NCI-H510A (cell line): ENCODE measurements at places on chromosomes 7 and 10.

GRCh38 chr7:153091477-153091876, 331.9 kb downstream of the ACTR3B start:
- no peak for DNase-seq

DNA sequence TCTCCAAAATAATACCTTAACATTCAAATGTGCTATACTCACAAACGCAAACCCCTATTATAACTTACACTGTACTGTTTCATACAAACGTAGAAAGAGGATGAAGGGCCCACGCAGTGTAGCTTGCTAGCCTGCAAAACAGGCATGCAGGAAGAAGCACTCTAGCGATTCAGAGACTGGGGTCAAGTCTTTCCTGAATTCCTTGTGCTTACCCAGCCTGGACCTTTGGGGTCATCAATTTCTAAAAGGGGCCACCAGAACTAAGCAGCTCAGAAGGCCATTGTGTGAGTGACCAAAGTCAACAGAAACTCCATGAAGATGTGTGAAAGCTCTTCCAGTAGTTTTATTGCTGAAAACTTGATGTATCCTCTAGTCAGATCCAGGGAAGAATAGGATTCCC, 111.9 kb downstream of the SVIL start:
- no peak for DNase-seq

- no peak for DNase-seq
These were observed 98.5 kb downstream of the POLR1F start for GRCh38 chr7:19610194-19610943.

DNA sequence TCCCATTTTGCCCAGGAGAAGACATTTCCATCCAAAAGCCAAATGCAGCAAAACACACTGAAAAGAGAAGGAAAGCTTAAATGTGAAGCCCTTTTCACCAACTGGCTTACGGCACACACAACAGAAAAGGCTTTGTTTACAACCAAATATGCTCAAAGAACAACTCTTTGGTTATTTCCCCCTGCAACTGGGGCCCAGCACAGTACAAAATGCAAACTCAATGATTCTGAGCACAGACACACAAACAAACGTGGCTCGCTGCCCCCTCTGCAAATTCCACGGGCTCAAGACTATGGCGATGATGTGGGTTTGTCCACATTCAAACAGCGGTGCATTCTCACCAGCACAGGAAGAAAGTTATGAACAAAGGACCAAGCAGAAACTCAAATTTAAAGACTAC, 5.3 kb downstream of the CPXM2 start:
- no peak for DNase-seq

DNA sequence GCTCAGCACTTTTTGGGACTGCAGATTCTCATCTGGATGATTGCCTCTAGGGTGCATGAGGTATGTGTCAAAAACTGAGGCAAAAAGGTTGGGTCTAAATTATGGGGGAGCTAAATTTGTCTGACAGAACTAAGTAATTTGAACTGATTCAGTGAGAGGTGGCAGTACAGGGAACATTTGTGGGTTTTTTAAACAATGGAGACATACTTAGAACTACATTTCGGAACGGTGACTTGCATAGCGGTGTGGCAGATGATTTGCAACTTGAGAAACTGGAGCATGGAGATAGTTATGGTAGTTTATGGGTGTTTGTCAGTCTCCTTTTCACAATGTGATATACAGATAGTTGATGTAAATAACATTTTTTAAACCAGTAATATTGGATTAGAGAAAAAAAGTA, 14.6 kb downstream of the TBC1D12 start:
- DNase-seq: no peak

DNA sequence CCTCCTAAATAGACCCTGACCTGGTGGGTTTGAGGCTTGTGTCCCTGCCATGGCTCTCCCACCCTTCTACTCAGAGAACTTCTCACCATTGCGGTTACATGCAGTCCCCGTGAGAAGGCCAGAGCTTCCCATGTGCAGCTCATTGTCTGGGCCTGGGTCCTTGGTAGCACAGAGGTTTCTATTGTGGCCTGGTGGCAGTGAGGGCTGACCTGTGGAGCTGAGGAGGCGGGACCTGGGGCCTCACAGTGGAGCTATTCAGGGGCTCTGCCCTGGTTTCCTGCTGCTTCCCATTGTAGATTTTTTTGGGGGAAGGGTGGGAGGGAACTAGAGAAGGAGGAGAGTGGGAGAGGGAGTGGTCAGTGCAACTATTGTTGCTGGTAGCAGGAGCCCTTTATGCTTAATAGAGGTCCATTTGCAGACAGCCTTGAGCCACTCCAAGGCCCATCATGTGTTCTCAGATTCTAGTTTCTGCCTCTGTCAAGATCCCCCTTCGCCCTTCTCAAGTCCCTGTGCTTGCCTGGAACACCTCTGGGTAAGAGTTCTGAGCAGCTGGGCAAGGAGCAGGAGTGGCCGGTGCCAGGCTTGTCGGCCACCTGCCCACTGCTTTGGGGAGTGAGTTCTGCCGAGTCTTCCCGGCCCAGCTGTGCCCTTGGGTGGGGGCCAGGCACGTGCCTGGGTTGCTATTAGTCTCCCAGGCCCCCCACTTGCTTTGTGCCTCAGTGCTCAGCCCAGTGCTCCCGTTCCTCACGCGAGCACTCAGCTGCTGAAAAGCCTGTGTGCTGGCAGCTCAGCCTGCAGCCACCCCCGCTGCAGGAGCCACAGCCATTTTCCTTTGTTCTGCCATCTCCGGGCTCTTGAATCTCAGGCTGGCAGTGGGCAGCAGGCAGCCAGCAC, 10.7 kb downstream of the TSPAN14 start:
- DNase-seq: peak; percentile 40

DNA sequence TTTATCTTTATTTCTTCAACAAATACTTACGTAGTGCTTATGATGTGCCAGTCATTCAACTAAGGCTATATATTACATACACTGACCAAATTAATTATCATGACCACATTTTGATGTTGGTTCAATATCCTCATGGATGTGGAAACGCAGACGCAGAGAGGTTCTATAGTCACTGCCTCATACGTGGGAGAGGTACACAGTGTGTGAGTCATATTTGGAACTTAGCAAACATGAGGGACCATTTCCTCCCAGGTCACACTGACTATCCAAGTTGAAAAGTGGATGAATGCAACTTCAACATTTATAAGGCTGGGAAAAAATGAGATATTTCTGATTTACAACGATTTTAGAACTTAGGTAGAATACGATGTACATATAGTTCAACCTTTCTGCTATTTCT, 113.6 kb downstream of the PRLHR start:
- DNase-seq: no peak

GRCh38 chr7:92874567-92874966, 38.2 kb upstream of the CDK6 start:
- no peak for DNase-seq

DNA sequence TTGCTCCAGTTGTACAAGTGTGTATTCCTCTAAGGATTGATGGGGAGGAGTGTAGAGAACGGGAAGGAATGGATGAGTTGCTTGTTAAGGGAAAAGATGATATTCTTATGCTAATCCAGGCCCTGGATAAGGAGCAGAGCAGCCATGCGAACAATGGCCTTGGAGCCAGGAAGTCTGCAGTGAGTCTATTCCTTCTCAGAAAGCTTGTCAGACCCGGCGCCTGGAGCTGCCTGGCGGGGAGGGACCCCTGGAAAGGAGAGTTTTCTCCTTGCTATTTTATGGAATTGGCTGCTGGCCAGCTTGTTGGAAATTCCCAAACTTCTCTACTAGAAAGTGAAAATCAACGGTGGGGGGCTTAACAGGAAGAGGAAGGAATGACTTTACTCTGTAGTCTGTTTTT, 89.1 kb downstream of the MMRN2 start:
- no peak for DNase-seq

GRCh38 chr7:130733931-130734814, at the start of gene KLF14:
KLF14 (minus strand) TSS chr7:130734207; CDS start chr7:130734033, 174 bp downstream.
- DNase-seq: no peak

DNA sequence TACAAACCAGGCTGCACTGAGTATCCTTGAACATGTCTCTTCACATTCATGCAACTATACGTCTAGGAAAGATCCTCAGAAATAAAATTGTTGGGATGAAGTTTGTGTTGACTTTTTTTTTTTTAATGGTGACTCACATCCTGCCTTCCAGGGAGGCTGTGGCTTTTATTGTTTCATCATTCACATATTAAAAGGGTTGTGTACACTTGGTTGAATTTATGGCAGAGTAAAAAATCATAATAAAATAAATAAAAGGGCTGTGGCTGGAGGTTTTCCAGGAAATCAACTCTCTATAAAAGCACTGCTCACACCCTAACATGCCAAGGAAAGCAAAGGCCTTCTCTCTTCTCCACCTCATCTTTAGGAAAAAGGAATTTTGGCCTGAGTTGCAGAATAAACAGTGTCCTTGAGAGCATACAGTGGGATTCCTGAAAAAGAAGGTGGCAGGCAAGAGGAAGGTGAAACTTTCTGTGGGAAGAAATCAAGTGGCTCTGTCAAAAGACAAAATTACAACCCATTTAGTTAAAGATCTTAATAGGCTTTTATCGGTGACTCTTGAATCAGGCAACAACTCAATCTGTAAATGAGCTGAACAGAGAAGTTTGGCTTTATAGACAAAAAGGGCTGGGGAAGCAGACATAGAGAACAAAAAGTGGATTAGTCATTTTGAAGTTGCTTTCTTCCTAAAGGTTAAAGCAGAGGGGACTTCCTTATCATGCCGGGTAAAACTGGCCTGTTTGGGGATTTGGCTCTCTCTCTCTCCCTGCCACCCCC, 41.6 kb upstream of the FHIP2A start:
- DNase-seq: peak; percentile 2

GRCh38 chr10:70530315-70530714, 51.7 kb downstream of the PALD1 start:
- DNase-seq: no peak

GRCh38 chr10:100303724-100304319, 17.3 kb upstream of the BLOC1S2 start:
- DNase-seq: peak; percentile 7

DNA sequence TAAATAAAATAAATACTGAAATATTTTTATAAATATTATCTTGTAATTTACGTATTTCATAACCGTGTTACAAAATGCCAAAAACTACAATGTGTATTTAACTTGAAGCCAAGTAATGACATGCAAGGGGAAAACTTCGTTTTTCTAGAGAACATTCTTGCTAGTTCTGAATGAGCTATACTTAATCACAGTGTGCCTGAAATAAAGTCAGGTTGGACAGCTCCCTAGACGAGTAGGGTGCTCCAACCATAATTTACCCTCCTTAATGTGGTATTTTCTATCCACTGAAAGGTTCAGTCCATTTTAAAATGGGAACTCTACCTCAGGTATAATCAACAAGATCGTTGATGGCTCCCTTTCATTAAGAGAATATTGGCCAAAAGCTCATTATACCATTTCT, 194.5 kb upstream of the AHR start:
- DNase-seq: no peak

DNA sequence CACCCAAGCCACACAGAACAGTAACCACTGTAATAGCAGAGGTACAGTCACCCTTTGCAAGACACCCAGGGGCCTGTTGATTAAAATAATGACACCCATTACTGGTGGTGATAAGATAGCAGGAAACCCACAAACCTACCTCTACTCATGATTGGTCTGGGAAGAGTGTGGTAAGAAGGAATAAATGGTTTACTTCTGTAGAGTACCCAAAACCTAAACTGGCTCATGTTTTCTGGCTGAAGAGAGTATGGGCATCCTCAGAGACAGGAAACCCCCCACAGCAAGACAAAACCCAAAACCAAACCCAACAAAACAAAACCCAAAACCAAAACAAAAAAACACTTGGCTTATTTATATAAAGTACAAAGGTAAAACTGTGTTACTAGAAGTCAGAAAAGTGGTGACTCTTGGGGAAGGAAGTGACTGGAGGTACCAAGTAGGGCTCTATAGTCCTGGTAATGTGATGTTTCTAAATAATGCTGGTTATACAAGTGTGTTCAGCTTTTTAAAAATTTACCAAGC, 15.5 kb upstream of the DNAJB12 start:
- DNase-seq: no peak

- no peak for DNase-seq
These were observed 233.0 kb downstream of the CACNA2D1 start for GRCh38 chr7:82210416-82211184.

GRCh38 chr7:27345164-27345887, 102.7 kb downstream of the EVX1 start:
- DNase-seq: no peak

DNA sequence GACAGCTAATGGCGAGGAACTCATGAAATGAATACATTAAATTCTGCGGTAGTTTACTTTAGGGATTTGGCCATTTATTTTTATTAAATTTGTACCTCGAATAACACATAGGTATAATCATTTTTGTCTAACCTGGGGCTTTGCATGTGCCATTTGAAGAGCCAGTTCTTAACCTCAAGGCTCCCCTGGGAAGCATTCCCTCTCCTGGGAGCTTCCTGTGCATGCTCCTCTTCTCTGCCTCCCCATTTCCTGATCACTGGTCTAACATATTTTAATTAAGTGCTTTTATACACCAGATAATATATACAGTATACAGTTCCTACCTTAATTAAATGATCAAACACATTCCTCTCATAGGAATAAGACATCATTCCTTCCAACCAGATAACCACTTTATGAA, 183.9 kb upstream of the FZD1 start:
- no peak for DNase-seq

DNA sequence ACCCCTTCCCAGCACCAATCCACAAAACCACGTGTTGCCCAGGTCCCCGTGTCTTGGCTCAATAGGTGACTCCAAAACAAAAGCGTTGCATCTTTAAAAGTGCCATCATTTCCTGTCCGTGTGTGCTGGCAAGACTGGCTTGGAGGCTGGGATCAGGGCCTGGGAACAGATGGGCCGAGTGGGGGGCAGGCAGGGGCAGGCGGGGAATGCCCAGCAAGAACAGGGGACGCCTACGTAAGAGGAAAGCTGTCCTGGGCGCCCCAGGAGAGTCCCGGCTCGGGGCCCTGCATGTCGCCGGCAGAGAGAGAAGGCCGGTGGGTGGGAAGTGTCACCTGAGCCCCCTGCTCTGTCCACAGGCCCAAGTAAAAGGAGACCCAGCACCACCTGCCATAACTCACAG, 86.5 kb downstream of the PAXIP1 start:
- no peak for DNase-seq

GRCh38 chr10:5890452-5890915, 441 bp downstream of the FBH1 start:
- DNase-seq: no peak

- peak; percentile 43 for DNase-seq
These were observed 17.6 kb downstream of the DNAJB12 start for GRCh38 chr10:72337039-72337629.

DNA sequence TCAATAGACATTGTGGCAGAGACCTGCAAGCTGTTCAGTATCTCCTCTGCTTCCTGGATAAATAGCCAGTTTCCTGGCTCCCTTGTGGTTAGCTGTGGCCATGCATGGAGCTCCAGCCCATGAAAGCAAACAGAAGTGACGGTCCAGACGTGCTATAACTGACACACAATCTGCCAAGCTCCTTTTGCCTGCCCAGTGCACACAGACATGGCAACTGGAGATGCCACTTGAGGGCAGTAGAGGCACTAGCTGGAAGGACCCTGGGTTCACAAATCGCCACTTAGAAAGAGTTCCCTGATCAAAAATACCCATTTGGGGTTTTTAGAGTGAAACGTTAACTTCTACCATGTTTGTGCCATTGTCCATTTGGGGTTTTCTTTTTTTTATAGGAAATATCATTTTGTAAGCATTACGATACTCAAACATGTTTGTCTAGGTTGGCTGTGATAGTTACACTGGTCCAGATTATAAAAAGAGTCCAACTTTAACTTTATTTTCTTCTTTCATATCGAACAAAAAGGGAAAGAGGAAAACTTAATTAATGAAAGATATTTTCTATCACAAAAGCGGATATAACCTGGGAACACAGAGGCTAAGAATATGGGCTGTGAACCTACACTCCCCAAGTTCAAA, 31.3 kb downstream of the KIN start:
- no peak for DNase-seq

GRCh38 chr7:4739528-4739992, 35.9 kb upstream of the AP5Z1 start:
- peak; percentile 43 for DNase-seq
